ENCODE measurements at places on chromosomes 11 and 22.

- no peaks in the 10 kb centered on the region for H3K27me3 ChIP-seq
- H3K36me3 ChIP-seq: no peaks in the 10 kb centered on the region
- no peak overlapping the region for H3K27ac ChIP-seq
- DNase-seq: no peak
- peaks cover 4% of the 10 kb centered on the region for H3K4me1 ChIP-seq
- no peak overlapping the region for H3K4me3 ChIP-seq
Measured at GRCh38 chr11:35014346-35014745, 97.9 kb downstream of the PDHX start.

GRCh38 chr11:14388352-14388751, 29.4 kb upstream of the RRAS2 start:
- no peaks in the 10 kb centered on the region for H3K4me1 ChIP-seq
- DNase-seq: no peak
- H3K27me3 ChIP-seq: no peaks in the 10 kb centered on the region
- no peaks in the 10 kb centered on the region for H3K36me3 ChIP-seq
- H3K27ac ChIP-seq: no peak overlapping the region

DNA sequence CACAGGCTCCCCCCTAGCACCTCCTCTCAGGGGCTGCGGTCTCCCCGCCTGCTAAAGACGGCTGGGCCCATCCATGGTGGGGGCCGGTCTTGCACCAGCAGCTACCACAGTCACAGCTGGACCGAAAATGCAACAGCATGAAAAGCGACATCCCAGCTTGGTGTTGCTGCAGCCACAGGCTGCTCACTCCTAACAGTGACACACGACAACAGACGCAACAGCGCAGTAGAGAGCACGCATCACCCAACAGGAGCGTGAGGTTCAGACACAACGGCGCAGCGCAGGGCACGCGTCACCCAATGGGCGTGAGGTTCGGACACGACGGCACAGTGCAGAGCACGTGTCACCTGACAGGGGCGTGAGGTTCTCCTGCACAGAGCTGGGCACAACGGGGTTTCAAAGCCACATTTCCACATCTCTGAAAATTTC, 24.1 kb downstream of the TOLLIP start:
- no peaks in the 10 kb centered on the region for H3K27me3 ChIP-seq
- H3K36me3 ChIP-seq: no peaks in the 10 kb centered on the region
- H3K4me1 ChIP-seq: no peaks in the 10 kb centered on the region

DNA sequence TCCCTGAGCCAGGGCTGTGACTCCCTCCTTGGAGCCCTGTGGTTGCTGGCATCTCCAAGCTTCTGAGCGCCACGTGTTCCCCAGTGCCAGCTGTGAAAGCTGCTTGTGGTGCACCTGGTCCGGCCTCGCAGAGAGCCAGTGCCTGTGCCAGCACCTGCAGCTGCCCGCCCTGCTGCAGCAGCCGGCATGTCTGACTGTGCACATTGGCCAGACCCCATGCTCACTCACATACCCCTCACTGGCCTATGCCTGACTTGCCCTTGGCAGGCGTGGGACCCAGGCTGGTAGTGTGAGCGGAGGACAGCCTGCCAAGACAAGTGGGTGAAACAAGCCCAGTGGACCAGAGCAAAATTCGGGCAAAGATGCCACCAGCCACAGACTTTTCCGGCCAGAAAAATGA, 9.8 kb downstream of the MRPL48 start:
- H3K27ac ChIP-seq: no peak overlapping the region
- H3K4me1 ChIP-seq: no peaks in the 10 kb centered on the region
- DNase-seq: no peak

DNA sequence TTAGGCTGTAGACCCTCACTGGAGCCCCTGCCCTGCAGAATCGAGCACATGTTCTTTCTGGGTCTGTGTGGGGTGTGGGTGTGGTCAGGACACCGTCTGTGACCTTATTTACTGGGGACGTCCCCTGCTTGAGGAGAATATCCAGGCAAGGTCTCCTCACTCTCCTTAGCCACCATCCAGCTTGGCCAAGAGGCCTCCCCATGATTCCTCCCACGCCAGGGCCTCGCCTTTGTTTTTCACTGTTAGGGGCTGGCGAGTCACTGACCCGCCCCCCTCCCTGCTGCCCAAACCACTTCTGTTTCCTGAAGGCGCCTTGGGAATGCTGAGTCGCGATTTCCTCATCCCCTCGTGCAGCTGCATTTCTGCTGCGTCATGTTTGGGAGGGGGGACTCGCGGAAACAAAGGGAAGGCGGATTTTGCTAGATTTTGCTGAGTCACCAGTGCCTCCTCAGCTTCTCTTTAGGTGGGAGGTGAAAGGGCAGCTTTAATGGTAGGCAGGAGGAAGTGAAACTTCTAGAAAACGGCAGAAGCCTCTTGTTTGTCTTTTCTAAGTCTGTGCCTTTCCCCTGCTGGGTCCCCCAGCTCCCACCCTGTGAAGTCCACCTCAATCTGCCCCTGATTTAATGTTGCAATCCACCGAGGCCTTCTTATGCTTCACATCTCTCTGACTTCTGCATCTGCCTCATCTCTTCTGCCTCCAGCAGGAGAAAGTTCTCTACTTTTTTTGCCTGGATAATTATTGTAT, 4.0 kb upstream of the HMOX1 start:
- H3K4me3 ChIP-seq: no peak overlapping the region
- H3K27ac ChIP-seq: peak overlapping the region; percentile 48
- no peaks in the 10 kb centered on the region for H3K36me3 ChIP-seq
- DNase-seq: peak; percentile 97
- H3K4me1 ChIP-seq: peaks cover 25% of the 10 kb centered on the region
- no peaks in the 10 kb centered on the region for H3K27me3 ChIP-seq

GRCh38 chr11:74633406-74634393, 41.3 kb downstream of the POLD3 start:
- H3K27me3 ChIP-seq: no peaks in the 10 kb centered on the region
- H3K4me3 ChIP-seq: no peak overlapping the region
- H3K36me3 ChIP-seq: peaks cover 80% of the 10 kb centered on the region
- peaks cover 12% of the 10 kb centered on the region for H3K4me1 ChIP-seq

- no peak overlapping the region for H3K27ac ChIP-seq
- DNase-seq: no peak
Measured at GRCh38 chr22:43182726-43183125, 4.2 kb downstream of the TTLL12 start.

DNA sequence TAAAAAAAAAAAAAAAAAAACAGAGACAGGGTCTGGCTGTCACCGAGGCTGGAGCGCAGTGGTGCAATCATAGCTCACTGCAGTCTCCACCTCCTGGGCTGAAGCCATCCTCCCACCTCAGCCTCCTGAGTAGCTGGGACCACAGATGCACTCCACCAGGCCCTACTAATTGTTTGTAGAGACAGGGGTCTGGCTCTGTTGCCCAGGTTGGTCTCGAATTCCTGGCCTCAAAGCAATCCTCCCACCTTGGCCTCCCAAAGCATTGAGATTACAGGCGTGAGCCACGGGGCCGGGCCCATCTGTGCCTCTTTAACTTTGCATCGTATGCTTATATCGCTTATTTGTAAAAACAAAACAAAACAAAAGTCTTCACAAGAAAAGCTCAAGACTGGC, 3.1 kb downstream of the CPT1A start:
- H3K36me3 ChIP-seq: no peaks in the 10 kb centered on the region
- peak overlapping the region; percentile 66 for H3K4me3 ChIP-seq
- peaks cover 35% of the 10 kb centered on the region for H3K4me1 ChIP-seq
- peak overlapping the region; percentile 89 for H3K27ac ChIP-seq
- no peak for DNase-seq

- no peak overlapping the region for H3K27ac ChIP-seq
- H3K36me3 ChIP-seq: no peaks in the 10 kb centered on the region
- no peak overlapping the region for H3K4me3 ChIP-seq
- peaks cover 34% of the 10 kb centered on the region for H3K4me1 ChIP-seq
- H3K27me3 ChIP-seq: no peaks in the 10 kb centered on the region
- DNase-seq: no peak
Measured at GRCh38 chr22:26983311-26983710, 325.9 kb downstream of the MIAT start.

DNA sequence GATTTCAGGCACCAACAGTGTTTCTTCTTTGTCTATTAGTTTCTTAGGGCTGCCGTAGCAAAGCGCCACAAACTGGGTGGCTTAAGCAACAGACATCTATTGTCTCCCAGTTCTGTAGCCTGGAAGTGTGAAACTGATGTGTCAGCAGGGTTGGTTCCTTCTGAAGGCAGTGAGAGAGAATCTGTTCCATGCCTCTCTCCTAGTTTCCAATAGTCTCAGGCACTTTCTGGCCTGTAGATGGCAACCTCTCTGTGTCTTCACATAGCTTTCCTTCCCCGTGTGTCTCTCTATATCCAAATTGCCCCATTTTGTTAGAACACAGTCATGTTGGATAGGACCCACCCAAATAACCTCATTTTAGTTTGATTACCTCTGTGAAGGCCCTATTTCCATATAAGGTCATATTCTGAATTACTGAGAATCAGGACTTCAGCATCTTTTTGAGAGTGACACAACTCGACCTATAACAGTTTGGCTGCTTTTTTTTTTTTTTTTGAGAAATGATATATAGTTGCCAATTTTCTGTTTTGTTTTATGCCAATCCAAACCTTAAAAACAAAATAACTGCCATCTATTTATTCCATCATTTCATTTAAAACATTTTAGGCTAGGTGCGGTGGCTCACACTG, 108.2 kb downstream of the SLC36A4 start:
- no peaks in the 10 kb centered on the region for H3K36me3 ChIP-seq
- no peaks in the 10 kb centered on the region for H3K27me3 ChIP-seq
- H3K4me1 ChIP-seq: no peaks in the 10 kb centered on the region
- no peak overlapping the region for H3K27ac ChIP-seq

GRCh38 chr11:83819931-83820549, 533.9 kb upstream of the CCDC90B start:
- H3K27ac ChIP-seq: peak overlapping the region; percentile 39
- peak; percentile 90 for DNase-seq
- H3K4me1 ChIP-seq: peaks cover 38% of the 10 kb centered on the region
- H3K36me3 ChIP-seq: no peaks in the 10 kb centered on the region
- H3K27me3 ChIP-seq: no peaks in the 10 kb centered on the region
- H3K4me3 ChIP-seq: no peak overlapping the region

- H3K4me3 ChIP-seq: no peak overlapping the region
- no peaks in the 10 kb centered on the region for H3K36me3 ChIP-seq
- DNase-seq: no peak
- H3K4me1 ChIP-seq: no peaks in the 10 kb centered on the region
- H3K27ac ChIP-seq: no peak overlapping the region
Measured at GRCh38 chr11:16792426-16792825, 54.0 kb downstream of the C11orf58 start.

GRCh38 chr11:66087148-66087908, 17.3 kb downstream of the PACS1 start:
- no peak overlapping the region for H3K4me3 ChIP-seq
- peaks cover 27% of the 10 kb centered on the region for H3K4me1 ChIP-seq
- H3K27ac ChIP-seq: no peak overlapping the region
- H3K27me3 ChIP-seq: no peaks in the 10 kb centered on the region

DNA sequence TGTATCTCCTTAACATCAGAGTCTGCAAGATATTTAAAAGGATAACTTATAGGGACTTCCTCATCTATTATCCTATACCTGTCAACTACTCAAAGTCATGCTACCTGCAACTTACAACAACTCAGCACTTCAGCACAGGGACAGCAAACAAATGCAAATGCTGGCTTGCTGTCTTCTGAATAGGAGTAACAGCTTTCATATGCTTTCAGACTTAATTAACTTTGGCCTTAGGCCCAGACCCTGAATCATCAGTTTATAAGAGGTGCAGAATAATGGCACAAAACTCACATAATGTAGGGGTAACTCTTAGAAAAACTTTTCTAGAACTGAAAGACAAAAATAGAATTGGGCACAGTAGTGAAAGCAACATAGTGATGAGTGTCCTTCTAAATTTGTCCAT, 953.4 kb downstream of the DLG2 start:
- DNase-seq: peak; percentile 79
- H3K4me3 ChIP-seq: no peak overlapping the region
- H3K27me3 ChIP-seq: no peaks in the 10 kb centered on the region

DNA sequence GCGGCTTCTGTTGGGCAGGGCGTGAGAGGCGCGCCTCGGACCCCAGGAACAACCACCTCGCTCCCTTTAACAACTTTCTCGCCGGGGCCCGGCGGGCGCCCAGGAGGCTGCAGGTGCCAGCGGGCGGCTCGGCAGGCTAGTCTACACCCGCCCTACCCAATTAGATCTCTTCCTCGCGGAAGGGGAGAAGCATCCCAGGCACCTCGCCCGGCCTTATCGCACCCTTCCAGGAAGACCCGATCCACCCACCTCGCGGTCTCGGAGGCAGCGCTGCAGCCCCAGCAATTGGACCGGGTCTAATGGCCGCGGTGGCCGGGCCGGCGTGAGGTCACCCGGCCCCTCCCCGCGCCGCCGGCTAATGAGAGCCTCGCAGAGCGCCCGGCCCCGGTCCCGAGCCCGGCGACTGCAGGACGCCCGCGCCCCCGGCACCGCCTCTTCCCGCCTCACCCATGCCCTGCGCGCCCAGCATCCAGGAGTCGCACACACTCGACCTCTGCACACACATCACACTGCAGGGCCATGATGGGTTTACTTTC, at the start of gene PLAAT3:
TSS of gene PLAAT3 (minus strand) at position 298 of the 536 bp plus-strand sequence. CDS start 419 bp downstream, outside the sequence.
- H3K27ac ChIP-seq: no peak within 1 kb of the TSS
- H3K4me3 ChIP-seq: peak within 1 kb of the TSS; percentile 48
- H3K4me1 ChIP-seq: peaks cover 20% of the 10 kb centered on the region
- peak; percentile 24 for DNase-seq
- H3K36me3 ChIP-seq: no peaks in the 10 kb centered on the region
- H3K27me3 ChIP-seq: no peaks in the 10 kb centered on the region

- no peak for DNase-seq
- H3K4me3 ChIP-seq: no peak overlapping the region
- no peaks in the 10 kb centered on the region for H3K27me3 ChIP-seq
- H3K27ac ChIP-seq: no peak overlapping the region
Measured at GRCh38 chr11:1556278-1556902, 15.7 kb downstream of the DUSP8 start.

- H3K27ac ChIP-seq: no peak overlapping the region
- H3K27me3 ChIP-seq: no peaks in the 10 kb centered on the region
- no peak overlapping the region for H3K4me3 ChIP-seq
- no peak for DNase-seq
- no peaks in the 10 kb centered on the region for H3K36me3 ChIP-seq
- H3K4me1 ChIP-seq: no peaks in the 10 kb centered on the region
Measured at GRCh38 chr22:20600137-20600673, 92.8 kb downstream of the MED15 start.

- H3K27me3 ChIP-seq: no peaks in the 10 kb centered on the region
- H3K27ac ChIP-seq: no peak overlapping the region
- H3K4me3 ChIP-seq: no peak overlapping the region
- DNase-seq: no peak
Measured at GRCh38 chr22:38193580-38193979, 8.2 kb upstream of the MAFF start.

DNA sequence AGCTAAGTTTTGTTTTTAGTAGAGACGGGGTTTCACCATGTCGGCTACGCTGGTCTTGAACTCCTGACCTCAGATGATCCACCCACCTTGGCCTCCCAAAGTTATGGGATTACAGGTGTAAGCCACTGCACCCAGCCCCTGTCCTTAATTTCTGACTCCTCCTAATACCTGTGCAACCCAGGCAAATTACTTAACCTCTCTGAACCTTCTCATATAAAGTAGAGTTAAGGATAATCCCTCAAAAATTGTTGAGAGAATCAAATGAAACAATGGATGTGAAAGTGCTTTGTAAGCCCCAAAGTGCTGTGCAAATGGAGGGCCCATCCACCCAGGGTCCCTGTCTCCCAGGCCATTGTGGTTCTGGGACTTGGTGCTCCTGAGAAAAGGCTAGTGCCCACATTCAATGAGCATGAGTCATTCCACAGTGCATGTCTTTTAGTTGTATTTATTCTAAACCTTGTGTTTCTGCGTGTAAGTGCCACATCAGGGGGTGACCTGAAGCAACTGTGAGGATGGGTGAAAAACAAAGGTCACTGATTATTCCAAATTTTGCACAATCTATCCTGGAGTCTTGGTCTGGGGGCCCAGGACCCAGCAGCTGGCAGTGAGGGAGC, 61.4 kb upstream of the PTPRJ start:
- H3K4me3 ChIP-seq: no peak overlapping the region
- peaks cover 22% of the 10 kb centered on the region for H3K4me1 ChIP-seq
- H3K27ac ChIP-seq: no peak overlapping the region
- no peaks in the 10 kb centered on the region for H3K36me3 ChIP-seq
- no peaks in the 10 kb centered on the region for H3K27me3 ChIP-seq

Measured in A673 (cell line).